ENCODE measurements at places on chromosomes 1 and 21.

DNA sequence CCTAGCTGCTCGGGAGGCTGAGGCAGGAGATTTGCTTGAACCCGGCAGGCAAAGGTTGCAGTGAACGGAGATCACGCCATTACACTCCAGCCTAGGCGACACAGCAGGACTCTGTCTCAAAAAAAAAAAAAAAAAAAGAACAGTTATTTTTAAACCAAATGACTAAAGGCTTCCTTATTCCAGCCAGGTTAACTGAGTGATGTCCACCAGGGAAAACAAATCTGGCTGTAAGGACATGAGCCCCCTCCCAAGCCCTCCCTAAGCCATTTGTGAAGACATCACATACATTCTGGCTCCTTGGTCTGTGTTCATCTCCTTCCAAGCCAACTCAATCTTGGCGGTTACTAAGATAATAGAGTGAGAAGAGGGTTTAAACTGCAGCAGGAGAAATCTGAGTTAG, 8.2 kb downstream of the TMCC2 start:
- DNase-seq = no peak

GRCh38 chr1:9825093-9826074, 1.6 kb upstream of the CLSTN1 start:
- DNase-seq = peak; percentile 36

DNA sequence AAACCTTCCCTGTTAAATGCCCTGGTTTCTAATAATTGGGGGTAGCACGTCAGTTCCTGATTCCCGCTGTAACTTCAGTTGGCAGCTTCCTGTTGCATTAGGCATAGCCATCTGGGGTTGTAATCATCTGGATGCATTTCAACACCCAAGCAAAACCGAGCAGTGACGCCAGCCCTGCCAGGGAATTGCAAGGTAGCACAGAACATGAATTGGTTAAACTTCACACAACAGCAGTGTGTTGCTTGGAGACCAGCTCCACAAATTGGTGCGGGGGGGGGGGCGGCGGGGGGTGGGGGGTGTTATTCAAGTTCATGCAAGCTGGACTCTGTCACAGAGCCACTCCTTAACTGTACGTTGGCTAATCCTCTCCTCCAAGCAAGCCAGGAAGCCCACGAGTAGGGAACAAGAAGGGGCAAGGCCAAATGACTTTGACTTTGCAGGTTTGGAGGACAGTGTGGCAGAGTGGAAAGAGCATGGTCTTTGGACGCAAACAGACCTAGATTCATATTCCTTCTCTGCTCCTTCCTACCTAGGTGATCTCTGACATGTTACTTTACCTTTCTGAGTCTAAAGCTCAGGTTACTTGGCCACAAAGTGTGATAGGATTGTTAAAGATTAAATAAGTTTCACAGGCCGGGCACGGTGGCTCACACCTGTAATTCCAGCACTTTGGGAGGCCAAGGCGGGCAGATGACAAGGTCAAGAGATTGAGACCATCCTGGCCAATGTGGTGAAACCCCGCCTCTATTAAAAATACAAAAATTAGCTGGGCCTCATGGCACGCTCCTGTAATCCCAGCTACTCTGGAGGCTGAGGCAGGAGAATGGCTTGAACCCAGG, 4.7 kb downstream of the LAX1 start:
- DNase-seq = peak; percentile 22

DNA sequence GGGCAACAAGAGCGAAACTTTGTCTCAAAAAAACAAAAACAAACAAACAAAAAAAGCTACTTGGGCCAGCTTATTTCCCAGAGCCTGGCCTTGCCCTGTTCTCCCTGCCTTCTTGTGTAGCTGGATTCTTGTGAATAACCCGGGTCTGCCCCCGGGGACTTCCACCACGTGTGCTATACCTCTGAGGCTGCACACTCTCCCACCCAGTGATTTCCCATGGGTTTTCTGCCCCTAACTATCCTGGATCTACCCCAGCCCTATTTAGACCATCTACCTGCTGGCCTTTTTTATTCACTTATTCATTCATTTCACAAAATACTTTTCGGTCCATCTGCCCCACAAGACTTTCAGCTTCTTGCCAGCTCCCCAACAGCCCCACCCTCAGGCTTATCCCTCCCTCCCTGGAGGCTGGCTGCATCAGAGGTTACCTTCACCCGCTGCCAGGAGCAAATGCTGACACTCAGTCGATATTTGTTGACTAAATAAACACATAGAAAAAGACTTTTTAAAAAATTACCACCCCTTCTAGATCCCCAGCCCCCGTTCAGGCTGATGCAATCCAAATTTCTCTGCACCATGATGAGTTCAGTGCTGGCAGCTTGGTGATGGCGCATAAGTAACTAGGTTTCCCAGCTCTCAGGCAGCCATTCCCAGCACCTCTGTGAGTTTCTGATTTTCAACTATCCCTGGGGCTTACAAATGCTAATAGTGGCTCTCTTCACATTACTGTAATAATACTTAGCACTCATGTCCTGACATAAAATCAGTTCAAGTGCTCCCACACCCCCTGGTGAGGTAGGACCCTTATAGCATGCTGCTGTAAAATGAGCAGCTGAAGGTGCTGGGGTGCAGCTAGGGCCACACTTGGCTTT, 30.7 kb upstream of the TARBP1 start:
- no peak for DNase-seq

DNA sequence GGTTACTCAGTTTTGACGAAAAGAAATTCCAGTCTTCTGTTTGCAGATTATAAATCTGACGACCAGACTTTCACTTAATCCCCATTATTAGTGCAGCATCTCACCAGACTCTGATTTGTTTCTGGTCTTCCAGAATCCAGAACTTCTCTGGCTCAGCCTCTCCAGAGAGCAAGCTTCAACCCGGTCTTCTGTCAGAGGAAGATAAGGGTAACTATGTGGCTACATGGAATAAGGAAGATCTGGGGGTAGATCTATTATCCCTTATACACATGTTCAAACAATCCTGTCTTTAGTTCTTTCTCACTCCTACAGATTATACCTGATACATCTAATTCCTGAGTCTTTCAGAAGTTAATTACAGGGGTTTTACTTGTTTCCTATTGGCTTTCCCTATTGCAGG, 9.9 kb downstream of the PHTF1 start:
- no peak for DNase-seq

- no peak for DNase-seq
Measured at GRCh38 chr1:12129624-12130023, 37.2 kb upstream of the TNFRSF1B start.

Measured in globus pallidus (tissue), 1 donor.